SJCRH30 (cell line): ENCODE measurements at places on chromosomes 4 and X.

DNA sequence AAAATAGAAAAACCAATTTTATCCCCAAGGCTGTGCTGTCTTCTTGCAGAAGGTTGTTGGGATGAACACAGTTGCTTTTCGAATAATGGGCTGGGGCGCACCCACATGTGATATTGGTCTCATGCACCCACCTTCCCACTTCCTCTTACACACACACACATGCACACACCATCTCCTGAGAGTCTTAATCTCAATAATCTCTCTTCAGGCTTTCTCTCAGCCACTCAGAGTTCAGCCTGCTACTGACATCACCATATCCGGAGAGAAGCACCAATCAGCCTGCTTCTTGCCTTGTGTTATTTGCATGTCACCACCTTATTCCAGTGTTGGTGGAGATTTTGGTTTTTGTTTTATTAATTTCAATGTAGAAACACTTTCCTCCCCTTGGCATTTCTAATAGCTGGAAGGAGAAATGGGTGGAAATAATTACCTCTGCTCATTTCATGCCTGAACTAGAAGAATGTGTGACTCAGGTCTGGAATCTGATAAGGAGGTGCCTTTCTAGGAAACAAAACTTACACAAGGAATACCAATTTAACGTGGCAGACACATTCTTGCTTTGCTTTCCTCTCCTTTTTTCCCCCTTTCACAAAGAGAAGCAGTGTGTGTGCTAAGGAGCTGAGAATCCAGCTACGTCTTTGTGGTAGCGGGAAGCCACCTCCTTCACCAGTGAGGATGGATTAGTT lies 400.2 kb downstream of the MID1IP1 start:
- H3K4me1 ChIP-seq: peaks cover 28% of the 10 kb centered on the region
- no peak overlapping the region for H3K27ac ChIP-seq
- H3K36me3 ChIP-seq: no peaks in the 10 kb centered on the region
- H3K4me3 ChIP-seq: no peak overlapping the region

- H3K4me1 ChIP-seq: no peaks in the 10 kb centered on the region
- H3K36me3 ChIP-seq: no peaks in the 10 kb centered on the region
- no peak for DNase-seq
- no peak overlapping the region for H3K4me3 ChIP-seq
Measured at GRCh38 chr4:126346654-126347053, 1031.9 kb downstream of the FAT4 start.

- no peak overlapping the region for H3K27ac ChIP-seq
- no peak overlapping the region for H3K4me3 ChIP-seq
- DNase-seq: no peak
- no peaks in the 10 kb centered on the region for H3K36me3 ChIP-seq
- no peaks in the 10 kb centered on the region; the same call in 1 of the 2 replicates for H3K27me3 ChIP-seq
Measured at GRCh38 chr4:92455951-92456350, 152.2 kb downstream of the GRID2 start.

DNA sequence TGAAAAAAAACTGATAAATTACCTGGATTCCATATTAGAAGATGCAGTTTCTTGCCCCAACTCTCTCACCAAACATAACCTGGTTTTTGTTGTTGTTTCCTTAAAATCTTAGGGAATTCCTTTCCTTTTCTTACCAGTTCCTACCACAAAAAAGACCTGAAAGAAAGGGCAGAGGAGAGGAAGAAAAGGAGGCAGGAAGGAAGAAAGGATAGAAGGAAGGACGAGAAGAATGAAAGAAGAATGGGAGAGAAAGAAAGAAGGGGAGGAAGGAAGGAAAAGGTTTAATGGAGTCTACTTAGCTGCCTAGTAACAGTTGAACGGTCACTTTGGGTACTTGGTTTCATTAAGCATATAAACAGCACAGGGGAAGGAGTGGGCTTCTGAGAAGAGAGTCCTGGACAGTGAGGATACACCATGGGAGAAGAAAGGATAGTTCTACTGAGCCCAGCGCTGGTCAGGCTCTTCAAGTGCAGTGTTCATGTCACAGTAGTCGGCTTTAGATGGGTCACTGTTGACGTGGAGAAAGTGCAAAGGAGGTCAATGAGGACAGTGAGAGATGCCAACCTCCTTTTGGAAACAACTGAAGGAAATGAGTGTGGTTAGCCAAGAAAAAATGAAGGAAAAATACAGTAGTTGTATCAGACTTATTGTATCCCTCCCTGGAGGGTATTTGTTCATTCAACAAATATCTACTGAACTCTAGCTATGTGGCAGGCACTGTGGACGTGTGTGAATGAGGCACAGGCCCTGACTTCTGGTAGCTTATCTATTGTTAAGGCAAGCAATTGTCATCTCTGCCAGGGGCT lies 1.1 kb upstream of the CHIC2 start:
- H3K4me1 ChIP-seq: peaks cover 9% of the 10 kb centered on the region
- no peak for DNase-seq
- H3K4me3 ChIP-seq: peak overlapping the region; percentile 93

DNA sequence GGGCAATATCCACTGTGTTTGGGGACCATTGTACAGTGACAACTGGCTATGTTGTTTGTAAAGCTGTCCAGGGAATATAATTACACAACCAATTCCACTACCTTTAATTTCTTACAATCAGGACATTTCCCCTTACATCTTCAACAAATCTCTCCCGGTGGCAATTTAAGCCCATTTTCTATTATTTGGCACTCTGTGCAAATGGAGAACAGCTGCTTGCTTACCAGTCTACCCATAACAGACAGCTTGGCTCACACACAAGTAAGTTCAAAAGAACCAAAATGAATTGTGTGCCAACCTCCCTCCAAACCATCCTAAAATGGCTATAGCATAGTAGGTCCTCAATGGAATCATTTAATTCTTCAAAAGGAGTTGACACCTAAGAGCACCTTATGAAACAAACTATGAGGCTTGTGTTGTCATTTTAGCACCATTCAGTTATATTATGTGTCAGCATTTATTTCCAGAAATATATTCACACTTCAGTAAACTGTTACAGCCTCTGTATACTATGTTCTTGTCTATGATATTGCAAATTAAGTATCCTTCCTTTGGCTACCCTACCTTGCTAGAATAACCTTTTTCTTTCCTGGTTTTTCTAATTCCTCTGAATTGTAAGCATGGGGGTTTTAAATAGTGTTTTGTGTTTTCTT lies 18.4 kb downstream of the GABRA4 start:
- no peaks in the 10 kb centered on the region for H3K36me3 ChIP-seq
- no peak overlapping the region for H3K4me3 ChIP-seq
- no peaks in the 10 kb centered on the region for H3K4me1 ChIP-seq

DNA sequence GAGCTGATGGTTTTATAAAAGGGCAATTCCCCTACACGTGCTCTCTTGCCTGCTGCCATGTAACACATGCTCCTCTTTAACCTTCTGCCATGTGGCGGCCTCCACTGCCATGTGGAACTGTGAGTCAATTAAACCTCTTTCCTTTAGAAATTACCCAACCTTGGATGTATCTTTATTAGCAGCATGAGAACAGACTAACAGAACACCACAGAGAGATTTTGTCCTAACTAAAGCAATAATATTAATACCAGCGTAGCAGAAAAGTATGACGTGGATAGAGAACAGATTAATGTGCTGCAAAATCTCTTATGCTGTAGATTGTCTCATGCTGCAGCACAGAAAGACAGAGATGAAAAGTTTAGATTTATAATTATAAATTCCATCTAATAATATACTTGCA lies 23.1 kb downstream of the AIMP1 start:
- H3K4me3 ChIP-seq: no peak overlapping the region
- no peaks in the 10 kb centered on the region for H3K4me1 ChIP-seq
- no peak for DNase-seq
- H3K27ac ChIP-seq: no peak overlapping the region

DNA sequence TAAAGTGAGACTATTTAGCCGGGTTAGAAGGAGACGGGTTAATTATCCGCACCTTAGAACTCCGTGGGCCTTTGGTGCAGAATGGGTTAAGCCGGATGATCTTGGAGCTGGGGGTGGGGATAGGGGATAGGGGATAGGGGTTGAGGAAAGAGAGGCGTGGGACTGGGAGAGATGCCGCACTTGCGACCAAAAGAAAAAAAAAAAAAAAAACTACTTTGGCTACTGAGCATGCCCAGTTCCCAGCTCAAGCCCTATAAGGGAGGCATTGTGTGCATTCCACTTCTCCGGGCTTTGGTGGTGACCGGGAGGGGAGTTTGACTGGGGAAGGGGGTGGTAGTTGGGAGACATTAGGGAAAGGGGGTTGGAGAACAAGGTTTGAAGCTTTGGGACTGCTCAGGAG lies at the start of gene SLITRK4:
SLITRK4 (minus strand) TSS at position 187 of the 400 bp plus-strand sequence. CDS start 4,993 bp downstream, outside the sequence.
- no peak within 1 kb of the TSS for H3K4me3 ChIP-seq
- H3K4me1 ChIP-seq: no peaks in the 10 kb centered on the region
- H3K27ac ChIP-seq: no peak within 1 kb of the TSS
- no peaks in the 10 kb centered on the region for H3K36me3 ChIP-seq
- no peaks in the 10 kb centered on the region for H3K27me3 ChIP-seq

- no peaks in the 10 kb centered on the region for H3K36me3 ChIP-seq
- no peak overlapping the region for H3K4me3 ChIP-seq
- no peaks in the 10 kb centered on the region for H3K27me3 ChIP-seq
Measured at GRCh38 chr4:64625438-64625837, 216.2 kb upstream of the TECRL start.
